ENCODE measurements at places on chromosomes 4 and X. TPM values are rescaled to one million over a fixed set of nuclear protein-coding genes. Genes with fewer than 3 reads are reported as not detected.

CAPN6 gene
- 88.2 TPM for total RNA-seq

SMIM31 gene
- total RNA-seq: not detected

SLITRK4 gene
- total RNA-seq: 2.1 TPM

CXCL11 gene
- not detected for total RNA-seq

FAM9C gene
- 0.44 TPM for total RNA-seq

- no peak for DNase-seq
Measured at GRCh38 chr4:7981738-7982394, 42.2 kb upstream of the AFAP1 start.

DNA sequence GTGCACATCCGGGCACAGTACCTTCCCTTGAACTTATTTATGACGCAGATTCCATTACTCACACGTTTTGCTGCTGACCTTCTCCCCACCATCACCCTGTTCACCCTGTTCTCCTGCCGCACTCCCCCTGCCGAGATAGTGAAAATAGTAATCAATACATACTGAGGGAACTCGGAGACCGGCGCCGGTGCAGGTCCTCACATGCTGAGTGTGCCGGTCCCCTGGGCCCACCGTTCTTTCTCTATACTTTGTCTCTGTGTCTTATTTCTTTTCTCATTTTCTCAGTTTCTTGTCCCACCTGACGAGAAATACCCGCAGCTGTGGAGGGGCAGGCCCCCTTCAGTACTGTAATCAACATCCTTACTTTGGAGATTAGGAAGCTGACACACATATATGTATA, 1337.1 kb upstream of the PABPC4L start:
- no peak for DNase-seq

DNA sequence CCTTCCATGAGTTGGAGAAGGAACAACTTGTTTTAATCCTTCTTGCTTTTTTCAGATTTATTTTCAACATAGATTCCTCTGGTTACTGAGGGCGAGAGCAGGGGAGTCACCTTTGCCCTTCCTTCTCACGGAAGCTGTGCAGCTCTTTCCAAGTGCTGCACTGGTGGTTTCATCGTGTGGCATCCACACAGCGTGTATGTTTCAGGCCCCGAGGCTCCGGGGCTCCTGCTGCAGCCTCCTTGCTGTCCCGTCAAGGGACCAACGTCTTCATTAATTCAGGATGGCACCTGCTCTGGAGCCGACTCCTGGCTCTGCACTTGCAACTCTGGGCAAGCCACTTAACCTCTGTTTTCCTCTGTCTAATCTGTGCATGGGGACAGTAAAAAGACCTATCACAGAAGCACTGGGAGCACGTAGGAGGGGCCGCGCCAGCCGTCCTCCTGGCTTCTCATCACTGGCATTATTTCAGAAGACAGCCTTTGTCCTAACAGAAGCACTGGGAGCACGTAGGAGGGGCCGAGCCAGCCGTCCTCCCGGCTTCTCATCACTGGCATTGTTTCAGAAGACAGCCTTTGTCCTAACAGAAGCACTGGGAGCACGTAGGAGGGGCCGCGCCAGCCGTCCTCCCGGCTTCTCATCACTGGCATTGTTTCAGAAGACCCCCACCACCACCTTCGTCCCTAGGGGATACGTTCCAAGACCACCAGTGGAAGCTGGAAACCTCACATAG, 117.8 kb upstream of the NKX1-1 start:
- no peak for DNase-seq

GRCh38 chr4:16439768-16440167, 213.5 kb upstream of the TAPT1 start:
- DNase-seq: no peak

- DNase-seq: no peak
Measured at GRCh38 chrX:153640736-153641575, 6.0 kb upstream of the DUSP9 start.

DNA sequence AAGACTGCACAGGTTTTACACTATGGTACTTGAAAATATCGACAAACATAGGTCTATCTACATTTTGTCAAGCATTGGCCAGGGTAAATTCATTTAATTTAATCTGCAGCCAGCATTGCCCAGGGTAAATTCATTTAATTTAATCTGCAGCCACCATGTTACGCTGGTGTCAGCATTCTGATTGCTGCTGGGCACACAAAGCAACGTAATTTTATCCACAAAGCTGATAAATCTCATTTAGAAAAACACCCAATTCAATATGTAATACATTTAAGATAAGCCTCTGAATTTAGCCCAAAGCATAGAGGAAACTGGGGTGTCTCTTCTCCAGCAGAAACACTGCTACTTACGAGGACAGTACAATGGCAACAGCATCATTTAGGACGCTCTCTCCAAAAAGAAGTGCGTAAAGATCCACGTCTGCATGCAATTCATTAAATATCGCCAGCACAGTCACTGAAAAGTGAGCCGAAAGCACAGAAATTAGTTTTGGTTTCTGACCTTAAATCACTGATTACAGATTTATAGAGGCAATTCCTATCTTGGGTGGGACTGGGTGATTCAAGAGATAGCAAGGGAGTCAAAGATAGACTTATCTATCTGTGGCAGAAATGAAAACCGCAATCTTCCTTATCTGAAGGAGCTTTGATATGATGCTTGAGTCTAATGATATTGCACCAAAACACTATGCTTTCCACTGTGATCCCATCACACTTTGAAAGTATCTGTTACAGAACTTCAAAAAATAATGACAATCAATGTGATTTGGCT, 88.8 kb downstream of the CHST7 start:
- DNase-seq: no peak

GRCh38 chrX:55028040-55028439, 2.7 kb downstream of the ALAS2 start:
- DNase-seq: no peak

DNA sequence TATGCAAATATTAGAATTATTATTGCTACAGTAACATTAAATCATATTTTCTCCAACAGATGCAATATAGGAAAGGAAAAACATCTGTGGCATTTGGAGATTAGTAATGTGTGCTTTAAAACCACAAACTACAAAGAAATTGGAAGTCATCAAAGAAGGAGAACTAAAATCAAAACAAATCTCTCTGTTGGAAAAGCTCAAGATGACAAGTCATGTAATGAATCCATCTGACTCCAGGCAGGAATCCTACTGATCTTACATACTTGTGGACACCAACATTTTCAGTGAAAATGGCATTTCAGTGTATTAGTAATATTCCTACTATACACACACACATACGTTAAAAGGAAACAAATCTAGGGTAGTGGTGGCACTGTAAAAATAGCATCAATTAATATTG, 98.2 kb downstream of the SLC39A8 start:
- DNase-seq: no peak

GRCh38 chr4:63831590-63832155, 577.6 kb downstream of the TECRL start:
- no peak for DNase-seq

GRCh38 chrX:82141942-82142341, 940.0 kb downstream of the SH3BGRL start:
- no peak for DNase-seq

- no peak for DNase-seq
Measured at GRCh38 chrX:15336023-15336413, 695 bp upstream of the PIGA start.

DNA sequence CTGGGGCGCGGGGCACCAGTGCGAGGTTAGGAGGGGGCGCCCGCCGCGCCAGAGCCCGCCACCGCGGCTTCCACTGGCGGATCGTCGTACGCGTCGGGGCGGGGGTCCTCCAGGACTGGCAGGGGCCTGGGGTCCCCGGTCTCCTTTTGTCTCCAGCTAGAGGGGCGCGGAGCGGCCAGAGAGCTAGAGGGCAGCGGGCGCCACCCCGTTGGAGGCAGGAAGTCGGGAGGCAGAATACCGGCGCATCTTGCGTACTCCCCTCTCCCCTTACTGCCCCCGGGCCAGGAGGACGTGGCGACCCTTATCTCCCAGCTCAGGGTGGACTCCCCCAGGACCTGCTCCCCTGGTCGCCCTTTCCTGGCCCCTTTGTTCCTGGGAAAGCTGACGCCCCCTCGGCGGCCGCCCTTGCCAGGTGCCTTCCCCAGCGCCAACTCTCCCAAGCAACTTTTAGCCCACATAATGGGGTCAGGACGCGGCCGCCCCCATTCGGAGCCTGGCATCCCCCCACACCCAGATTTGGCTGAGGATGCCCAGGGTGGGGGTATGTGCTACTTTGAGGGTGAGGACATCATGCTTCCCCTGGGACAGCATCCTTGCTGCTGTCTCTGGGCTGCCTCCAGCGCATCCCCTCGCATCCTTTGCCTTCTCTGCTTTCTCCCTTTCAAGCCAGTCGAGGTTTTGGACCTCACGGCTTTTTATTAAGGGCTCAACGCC, 933 bp downstream of the CNKSR2 start:
- peak; percentile 45 for DNase-seq

- no peak for DNase-seq
Measured at GRCh38 chrX:103730796-103731493, 20.2 kb downstream of the TMEM31 start.

- no peak for DNase-seq
Measured at GRCh38 chr4:77169481-77169880, 12.5 kb downstream of the CCNG2 start.

All from mesothelial cell of epicardium (in vitro differentiated cells).